ENCODE measurements at places on chromosomes 6 and 20.

DNA sequence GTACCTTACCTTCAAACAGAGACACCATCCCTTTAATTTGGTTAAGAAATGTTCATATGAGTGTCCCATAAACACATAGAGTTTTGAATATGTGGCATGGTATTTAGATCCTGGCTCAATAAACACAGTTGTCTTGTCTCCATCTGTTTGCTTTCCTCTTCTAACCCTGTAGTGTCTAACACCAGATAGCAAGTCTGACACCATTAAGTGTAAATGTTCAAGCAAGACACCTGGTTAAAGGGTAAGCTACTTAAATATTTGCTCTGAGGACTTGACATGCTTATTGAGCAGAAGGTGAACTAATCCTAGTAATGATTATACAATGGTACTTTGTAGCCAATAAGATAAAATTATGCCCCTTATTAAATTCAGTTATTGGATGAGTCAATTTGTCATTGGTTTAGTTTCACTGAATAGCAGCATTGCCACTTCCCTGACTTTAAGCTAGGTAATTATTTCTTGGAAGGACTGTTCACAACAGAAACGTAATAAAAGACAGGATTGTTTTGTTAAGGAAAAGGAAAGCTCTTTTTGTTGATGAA lies 26.9 kb upstream of the GOPC start:
- no peak for DNase-seq

GRCh38 chr6:16511723-16512489 lies 249.4 kb downstream of the ATXN1 start:
- no peak for DNase-seq

DNA sequence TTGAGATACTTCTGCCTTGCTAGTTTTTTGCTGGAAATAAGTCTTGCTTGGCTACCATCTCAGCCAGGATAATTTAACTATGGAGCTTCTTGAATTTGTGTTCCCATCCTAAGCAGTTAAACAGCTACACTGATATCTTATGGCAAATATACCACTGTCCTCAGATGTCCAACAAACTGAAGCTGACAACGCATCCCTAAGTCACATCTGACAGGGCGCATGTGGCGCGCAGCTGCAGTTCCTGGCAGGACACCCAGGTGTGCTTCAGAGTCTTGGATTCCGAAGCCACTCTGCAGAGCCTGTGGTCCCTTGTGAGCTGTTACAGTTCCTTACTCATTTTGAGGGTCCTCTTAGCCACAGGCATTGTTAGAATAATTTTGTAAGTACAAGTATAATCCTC lies 127.9 kb downstream of the WDR27 start:
- DNase-seq: no peak

- DNase-seq: no peak
Measured at GRCh38 chr20:51023617-51024155, 779 bp upstream of the KCNG1 start.

GRCh38 chr20:47295921-47296426 lies 60.5 kb downstream of the ZMYND8 start:
- DNase-seq: peak; percentile 73

DNA sequence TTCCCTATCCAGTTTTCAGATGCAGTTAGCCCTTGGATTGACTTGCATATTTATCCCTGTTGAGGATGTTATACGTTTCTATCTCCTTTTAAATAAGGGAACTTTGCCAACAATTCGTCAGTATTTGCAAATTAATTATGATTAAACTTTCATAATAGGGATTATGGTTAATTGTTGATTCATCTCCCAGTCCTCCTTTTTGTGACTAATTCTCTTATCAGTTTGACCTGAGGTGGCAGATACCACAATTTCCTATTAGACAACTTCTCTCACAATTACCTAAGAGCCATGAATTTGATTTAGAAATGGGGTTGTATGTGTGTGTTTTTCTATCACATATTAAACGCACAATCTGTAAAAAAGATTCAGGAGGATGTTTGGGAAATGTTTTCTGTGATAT lies 172.9 kb downstream of the LAMA2 start:
- DNase-seq: no peak

DNA sequence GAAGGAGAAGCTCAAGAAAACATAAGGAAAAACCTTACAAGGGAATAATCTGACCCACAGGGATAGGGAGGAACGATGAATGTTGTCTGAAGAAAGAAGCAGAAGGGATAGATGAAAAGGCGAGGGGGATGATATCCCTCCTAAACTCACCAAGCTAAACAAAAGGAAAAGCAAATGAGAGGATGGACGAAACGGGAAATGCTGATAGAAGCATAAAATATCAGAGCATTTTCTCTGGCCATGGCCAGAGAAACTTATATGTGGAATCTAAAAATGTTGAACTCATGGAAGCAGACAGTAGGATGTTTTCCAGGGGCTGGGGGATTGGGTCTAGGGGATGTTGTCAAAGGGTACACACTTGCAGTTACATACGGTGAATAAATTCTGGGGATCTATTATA lies 148.4 kb upstream of the FOXQ1 start:
- DNase-seq: no peak

- no peak for DNase-seq
Measured at GRCh38 chr6:145621776-145622175, 113.5 kb downstream of the EPM2A start.

- no peak for DNase-seq
Measured at GRCh38 chr6:11497107-11497506, 40.4 kb upstream of the TMEM170B start.

GRCh38 chr6:131255434-131255833 lies 120.2 kb downstream of the AKAP7 start:
- DNase-seq: no peak

- no peak for DNase-seq
Measured at GRCh38 chr6:43180985-43181384, 1.0 kb upstream of the CUL9 start.
